LoVo (cell line): ENCODE measurements at places on chromosomes 3 and 15.

- DNase-seq = no peak
These were observed 52.1 kb upstream of the PRTG start for GRCh38 chr15:55795031-55795430.

DNA sequence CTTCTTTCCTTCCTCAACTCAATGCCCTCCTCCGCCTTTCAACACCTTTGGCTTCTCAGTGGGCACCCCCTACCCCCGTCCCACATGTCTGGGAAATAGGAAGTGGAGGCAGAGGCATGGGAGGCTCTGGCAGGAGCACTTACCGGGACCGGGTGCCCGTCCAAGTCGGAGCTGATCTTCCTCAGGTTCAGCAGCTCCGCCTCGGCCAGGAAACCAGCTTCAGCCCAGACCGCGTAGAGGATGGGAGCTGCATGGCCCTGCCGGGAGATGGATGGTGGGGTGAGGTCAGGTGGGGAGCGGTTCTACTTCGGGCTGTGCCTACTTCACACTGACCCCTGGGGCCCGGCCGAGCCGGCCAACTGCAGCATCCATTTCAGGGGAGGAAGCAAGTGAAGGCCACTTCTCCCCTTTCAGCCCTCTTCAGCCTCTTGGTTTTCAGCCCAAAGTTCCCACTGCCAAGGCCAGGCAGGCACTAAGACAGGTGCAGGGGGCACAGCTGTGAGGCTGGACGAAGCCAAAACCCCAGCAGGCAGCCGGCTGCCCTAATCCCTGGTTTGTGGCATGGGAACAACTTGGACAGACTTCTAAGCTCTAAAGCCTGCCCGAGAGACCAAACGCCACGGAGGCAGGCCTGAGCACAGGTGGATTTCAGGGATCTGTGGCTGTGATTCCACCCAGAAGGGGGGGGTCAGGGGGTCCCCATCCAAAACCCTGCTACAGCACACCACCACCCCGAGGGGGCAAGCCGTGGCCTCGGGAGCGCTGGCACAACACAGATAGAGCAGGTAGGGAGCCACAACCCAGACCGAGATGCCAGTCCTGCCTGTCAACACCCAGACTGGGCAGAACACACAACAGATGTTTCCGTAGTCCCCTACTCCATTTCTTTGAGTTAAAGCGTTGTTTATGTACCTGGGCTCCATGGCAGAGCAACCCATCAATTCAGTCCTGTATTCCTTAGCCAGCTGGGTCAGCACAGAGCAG, 14.5 kb downstream of the TKT start:
- DNase-seq = no peak

- no peak for DNase-seq
These were observed 7.8 kb downstream of the PAK6 start for GRCh38 chr15:40246496-40247280.

DNA sequence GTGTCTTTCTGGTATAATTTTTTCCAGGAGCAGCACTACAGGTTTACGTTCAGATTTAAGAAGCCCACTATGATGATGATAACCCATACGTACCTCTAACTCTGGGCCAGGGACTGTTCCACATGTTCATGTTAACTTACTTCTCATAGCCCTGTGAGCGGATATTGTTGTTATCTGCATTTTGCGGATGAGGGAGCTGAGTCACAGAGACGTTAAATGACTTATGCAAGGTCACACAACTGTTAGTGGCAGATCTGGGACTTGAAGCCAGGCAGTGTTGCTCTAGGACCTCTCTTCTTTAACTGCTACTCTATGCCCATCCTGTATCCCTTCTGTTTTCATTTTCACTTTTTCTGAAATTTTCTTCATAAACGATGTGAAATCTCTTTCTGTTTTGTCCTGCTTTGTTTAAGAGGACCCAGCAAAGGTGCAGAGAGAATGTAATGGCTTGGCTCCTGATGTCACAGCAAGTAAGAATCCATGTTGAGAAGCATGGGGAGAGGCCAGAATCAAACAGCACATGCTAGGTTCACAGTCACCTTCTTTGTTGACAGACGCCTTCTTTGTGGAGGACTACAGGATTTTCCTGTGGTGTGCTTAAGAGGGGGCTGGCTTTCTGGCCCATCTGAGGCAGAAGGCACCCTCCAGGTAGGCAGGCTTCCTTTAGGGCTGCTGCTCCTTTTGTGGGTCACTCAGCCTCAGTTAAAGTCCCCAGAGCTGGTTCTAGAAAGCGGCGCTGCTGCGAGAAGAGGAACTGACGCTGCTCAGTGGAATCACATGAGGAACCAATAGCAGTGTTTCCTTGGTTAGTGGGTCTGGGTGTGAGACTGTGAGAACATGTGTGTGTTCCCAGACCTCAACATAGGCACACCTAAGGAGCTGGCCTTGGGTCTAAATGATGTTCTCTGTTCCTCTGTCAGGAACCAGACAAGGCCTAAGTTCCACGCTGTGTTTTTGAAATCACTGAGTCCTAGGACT, 121.6 kb downstream of the TMEM108 start:
- DNase-seq = no peak

- DNase-seq = peak; percentile 32
These were observed 9.6 kb upstream of the PSMD2 start for GRCh38 chr3:184289426-184289938.

GRCh38 chr3:119716998-119717397, 14.2 kb downstream of the CFAP91 start:
- DNase-seq = peak; percentile 4

GRCh38 chr3:136166507-136166906, 29.6 kb downstream of the MSL2 start:
- DNase-seq = no peak

- no peak for DNase-seq
These were observed 81.1 kb upstream of the SLC6A1 start for GRCh38 chr3:10911350-10912002.

DNA sequence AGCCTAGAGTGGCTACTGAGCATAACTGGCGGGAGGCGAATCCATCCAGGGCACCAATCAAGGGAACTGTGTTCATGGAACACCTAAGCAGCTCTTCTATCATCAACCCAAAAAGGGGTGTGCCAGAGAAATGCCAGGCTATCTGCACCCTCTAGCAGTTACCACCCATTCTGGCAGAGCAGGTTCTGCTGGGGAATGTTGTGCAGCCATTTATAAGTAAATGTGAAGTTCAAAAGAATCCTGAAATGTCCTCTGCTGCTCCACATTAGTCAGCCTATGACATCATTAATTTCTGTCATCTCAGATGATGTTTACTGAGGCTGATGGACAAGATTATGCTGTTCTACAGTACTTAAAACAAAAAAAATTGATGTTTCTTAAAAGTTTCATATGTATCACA, 7.7 kb downstream of the SKIC8 start:
- DNase-seq = no peak

GRCh38 chr3:130656627-130657026, 90.0 kb downstream of the PIK3R4 start:
- DNase-seq = no peak

DNA sequence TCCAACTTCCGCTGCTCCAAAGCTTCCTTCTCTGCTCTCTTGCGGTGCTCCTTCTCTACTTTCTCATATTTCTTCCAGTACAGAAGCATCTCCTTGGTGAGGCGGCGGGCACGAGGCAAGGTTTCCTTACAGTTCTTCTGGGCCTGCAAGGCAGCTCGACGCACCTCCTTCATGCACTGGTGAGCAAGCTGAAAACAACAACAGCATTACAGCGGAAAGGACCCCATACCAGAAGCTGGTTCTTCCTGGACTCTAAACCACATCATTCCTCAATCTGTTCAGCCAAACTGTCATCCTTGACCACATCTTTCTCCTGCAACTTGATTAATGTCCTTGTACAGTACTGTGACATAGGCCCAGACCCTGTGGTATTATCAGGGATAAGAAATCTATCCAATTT, 36.4 kb downstream of the INO80 start:
- no peak for DNase-seq

- DNase-seq = no peak
These were observed 54.3 kb upstream of the AGTR1 start for GRCh38 chr3:148643389-148643840.

DNA sequence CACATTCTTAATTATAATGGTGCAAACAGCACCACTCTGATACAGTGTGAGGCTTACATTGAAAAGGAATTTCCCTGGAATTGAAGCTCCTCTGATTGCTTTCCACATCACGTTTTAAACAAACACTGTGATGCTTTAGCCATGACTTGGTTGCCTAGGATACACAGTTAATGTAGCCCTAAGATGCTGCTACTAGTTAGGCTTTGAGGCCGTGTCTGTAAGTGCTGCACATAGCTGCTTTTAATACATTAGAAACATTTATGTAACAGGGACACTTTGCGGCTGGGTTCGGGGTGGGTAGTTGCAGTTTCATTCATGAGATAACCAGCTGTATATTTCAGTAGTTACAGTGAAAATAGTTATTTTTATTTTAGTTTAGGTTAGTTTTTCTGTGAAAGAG, 334.7 kb downstream of the NLGN1 start:
- no peak for DNase-seq

GRCh38 chr3:75171630-75172230, 492.4 kb upstream of the FRG2C start:
- peak; percentile 12 for DNase-seq

- no peak for DNase-seq
These were observed 41.8 kb downstream of the CCK start for GRCh38 chr3:42224178-42224577.

DNA sequence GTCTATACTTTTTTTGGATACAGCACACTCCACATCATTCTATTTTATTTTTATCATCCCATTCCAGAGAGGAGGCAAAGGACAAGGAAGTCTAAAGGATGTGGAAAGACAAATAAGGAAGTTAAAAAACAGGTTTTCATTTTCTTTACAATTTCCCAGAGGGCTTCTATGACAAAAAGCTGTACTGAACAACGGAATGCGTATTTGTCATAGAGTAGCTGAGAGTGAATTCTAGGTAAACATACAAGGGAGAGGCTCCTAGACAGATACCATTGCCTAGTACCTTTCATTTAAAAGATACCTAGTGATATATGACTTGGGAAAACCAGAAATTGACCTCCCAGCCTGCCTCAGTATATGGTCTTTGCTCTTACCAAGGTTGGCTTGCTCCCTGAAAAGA, 341.7 kb downstream of the FHIT start:
- no peak for DNase-seq

DNA sequence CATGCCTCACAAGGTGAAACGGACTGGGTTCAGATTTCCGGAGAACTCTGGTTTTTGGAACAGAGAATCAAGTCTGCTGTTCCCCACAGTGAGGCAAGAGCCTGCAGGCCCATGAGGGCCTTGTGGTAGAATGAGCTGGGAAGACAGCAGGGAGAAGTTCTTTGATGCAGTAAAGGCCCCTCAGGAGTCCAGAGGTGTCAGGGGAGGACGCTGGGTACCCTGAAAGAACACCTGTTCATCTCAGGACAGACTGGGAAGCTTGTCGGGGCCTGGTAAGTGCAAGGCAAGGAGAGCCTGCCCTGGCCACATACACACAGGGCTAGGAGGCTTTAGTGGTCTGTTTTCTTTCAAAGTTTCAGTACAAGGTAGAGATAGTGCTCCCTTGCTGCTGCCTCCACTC, 3.7 kb upstream of the ZBTB47 start:
- no peak for DNase-seq

- no peak for DNase-seq
These were observed 37.8 kb downstream of the KLF13 start for GRCh38 chr15:31364301-31365031.

DNA sequence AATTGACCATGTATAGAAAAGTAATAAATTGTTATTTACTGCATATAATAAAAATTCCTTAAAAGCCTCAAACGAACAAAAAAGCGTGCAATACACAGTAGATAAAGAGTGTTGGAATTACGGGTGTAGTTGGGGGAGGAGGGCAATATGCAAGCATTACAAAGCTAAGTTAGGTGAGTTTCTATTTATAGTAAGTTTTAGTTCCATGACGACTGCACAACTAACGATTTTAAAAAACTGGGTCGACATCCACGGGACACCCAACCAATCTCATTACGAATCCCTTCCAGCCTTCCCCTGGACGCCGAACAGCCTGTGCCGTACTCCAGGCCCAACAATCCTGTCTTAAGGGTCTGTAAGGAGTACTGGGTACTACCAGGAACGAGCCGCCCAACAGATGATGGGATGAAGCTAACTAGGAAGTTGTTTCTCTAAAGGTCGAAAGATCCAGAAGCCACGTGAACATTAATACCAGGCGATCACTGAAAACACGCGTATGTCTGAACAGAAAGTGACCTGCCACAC, 677 bp downstream of the POLQ start:
- no peak for DNase-seq

DNA sequence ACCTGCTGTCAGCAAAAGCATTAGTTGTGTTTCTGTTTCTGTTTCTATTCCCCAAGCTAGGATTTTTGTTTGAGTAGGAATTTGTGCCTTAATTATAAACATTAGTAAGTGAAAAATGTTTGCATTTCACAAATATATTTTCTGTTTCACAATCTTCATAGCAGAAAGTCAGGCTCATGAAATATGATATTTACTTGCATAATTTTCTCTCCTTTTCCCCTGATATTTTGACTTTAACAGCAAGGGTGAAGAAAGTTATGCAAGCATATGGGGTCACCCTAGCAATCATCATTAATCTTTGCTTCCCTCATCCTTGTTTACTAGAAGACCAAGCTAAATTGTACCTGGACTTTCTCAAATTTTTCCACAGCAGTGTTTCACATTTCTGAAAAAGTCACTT, 140.3 kb upstream of the SEMA6D start:
- DNase-seq = no peak

DNA sequence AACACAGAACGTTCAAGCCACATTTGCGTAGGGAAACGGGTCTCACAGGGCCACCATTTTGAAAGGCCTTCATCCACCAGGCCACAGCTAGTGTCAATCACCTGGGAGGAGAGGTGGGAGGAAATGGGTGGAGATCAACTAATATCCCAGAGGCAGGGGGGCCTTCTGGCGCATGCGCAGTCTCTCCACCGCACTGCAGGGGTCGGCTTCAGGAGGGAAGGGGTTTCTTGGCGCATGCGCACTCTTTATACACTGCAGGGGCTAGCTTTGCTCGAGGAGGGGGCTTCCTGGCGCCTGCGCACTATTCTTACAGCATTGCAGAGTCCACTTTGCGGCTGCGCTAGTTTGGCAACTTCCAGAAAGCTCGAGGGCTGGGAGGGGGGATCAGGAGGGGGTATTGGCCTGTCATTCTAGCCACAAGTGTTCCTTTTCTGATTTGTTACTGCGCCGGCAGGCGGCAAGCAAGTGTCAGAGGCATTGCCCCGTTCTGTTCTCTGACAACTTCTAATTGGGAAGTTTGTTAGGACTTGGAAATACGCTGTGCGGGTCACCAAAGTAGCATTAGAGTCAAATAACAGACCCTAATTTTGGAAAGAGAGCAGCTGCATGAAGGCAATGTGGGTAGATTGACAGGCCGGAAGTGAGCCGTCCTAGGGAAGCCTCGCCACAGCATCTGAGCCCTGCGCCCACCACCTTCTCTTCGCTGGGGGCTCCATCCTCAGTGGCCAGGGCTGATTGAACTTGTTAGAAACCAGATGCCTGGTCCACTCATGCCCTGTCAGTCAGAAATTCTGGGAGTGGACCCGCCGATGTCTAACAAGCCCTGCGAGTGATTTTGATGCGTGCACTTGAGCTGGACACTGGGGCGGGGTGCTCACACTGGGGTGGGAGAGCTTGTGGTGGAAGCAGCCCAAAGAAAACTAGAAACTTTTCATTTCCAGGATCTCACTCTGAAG, 173.5 kb upstream of the NDN start:
- DNase-seq = no peak
